Stimulated activated CD4-positive, alpha-beta T cell treated with anti-CD3 and anti-CD28 coated beads, Interleukin-1b, Interleukin-23, amount 100 ng/mL, for 1 hour (primary cell): ENCODE measurements at places on chromosomes 16 and 17.
A peak's percentile ranks its signal among the peaks of the same experiment; 100 is the strongest.

DNA sequence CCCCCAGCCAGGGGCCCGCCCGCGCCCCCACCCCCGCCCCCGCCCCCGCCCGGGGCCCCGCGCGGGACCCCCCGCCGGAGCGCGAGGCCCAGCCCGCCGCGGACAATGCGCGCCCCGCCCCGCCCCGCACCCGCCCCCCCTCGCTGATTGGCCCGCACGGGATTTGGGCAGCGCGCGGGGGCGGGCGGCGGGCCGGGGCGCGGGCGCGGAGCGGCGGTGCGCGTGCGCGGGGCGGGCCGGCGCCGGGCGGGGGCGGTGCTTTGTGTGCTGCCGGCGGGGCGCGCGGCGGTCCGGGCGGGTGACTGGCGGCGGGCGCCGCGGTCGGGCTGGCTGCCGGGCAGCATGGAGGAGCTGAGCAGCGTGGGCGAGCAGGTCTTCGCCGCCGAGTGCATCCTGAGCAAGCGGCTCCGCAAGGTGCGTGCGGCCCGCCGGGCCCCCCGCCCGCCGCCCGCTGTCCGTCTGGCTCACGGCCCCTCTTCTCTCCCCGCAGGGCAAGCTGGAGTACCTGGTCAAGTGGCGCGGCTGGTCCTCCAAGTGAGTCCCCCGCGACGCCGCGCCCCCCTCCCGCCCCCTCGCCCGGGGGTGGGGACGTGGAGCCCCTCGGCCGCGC lies at the start of gene CBX2:
CBX2 (plus strand) TSS at position 255 of the 610 bp plus-strand sequence; CDS start at position 343, 88 bp downstream.
- DNase-seq = peak; percentile 75

GRCh38 chr16:4486126-4486893 lies 10.1 kb downstream of the HMOX2 start:
- DNase-seq = no peak

DNA sequence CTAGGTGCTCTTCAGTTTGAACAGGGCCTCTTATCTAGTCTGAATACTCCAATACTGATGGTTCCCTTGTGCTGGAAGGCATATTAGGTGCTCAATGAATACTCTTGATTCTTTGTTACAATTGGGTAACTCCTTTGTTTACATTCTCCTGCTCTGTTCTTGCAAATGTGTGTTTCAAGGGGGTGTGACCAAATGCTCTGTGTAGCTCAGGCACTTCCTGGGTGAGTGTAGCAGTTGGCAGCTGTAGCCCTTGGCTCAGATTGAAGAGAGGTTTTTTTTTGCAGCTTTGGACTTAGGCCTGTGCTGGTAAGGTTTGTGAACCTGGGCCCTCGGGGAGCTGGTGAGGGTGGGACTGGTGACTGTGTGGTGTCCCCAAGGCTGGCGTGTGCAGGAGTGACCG lies 20.2 kb downstream of the TBCD start:
- DNase-seq = no peak

- DNase-seq = no peak
Measured at GRCh38 chr17:74963656-74964055, 8.9 kb downstream of the HID1 start.

DNA sequence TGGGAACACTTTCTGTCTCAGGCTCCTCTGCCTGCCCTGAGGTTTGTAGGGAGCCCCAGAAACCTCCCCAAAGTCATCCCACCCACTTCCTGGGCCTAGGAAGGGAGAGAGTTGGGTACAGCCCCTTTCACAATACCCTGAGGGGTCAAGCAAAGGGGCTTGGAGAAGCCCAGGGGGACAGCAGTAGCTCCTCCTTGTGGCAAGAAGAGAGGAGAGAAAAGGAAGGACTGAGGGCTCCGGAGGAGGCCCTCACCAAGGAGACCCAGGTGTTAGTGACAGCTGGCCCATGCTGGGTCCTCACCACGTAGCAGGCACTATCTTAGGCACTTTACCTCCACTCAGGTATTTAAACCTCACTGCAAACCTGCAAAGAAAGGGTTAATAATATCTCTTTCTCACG lies 112.8 kb downstream of the IRX5 start:
- no peak for DNase-seq

DNA sequence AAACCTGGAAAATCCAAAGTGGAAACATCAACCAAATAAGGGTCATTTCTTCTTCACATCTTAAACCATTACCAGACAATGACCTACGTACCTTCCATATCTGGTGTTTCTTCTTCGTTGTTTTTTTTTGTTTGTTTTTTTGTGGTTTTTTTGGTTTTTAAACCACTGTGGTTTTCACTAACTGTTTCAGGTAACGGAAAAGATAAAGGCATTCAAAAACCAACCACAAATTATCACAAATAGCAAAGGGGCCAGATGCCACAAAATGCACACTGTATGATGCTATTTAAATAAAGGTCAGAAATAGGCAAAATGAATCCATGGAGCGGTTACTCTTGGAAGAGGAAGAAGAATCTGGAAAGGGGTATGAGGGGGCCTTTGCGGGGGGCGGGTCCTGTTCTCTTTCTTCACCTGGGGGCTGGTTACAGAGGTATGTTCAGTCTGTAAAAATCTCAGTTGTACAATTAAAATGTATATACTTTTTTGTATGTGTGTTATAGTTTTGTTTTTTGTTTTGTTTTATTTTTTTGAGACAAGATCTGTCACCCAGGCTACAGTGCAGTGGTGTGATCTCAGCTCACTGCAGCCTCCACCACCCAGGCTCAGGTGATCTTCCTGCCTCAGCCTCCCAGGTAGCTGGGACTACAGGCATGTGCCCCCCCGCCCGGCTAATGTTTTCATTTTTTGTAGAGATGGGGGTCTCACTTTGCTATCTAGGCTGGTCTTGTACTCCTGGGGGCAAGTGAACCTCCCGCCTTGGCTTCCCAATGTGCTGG lies 29.6 kb downstream of the LITAF start:
- no peak for DNase-seq

- no peak for DNase-seq
Measured at GRCh38 chr16:74046524-74046923, 250.1 kb upstream of the PSMD7 start.

- no peak for DNase-seq
Measured at GRCh38 chr16:10940501-10941079, 1.7 kb downstream of the DEXI start.

DNA sequence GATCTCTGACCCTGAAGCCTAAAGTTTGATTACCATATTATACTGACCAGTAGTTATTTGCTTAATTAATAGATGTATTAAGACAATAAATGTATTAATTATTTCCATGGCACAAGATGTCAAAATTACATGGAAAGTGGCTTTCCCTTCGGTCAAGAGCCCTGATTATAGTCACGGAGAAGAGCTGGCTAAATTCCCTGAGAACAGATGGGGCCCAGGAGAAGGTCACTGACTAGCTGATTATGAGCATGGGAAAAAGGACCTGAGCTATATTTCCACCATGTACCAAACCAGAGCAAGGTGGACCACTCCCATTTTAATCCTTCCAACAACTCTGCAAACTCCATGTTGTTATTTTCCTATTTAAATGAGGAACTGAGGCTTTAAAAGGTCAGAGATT lies 12.9 kb upstream of the MYO18A start:
- DNase-seq = no peak

- no peak for DNase-seq
Measured at GRCh38 chr16:9027070-9027799, 63.5 kb upstream of the USP7 start.

DNA sequence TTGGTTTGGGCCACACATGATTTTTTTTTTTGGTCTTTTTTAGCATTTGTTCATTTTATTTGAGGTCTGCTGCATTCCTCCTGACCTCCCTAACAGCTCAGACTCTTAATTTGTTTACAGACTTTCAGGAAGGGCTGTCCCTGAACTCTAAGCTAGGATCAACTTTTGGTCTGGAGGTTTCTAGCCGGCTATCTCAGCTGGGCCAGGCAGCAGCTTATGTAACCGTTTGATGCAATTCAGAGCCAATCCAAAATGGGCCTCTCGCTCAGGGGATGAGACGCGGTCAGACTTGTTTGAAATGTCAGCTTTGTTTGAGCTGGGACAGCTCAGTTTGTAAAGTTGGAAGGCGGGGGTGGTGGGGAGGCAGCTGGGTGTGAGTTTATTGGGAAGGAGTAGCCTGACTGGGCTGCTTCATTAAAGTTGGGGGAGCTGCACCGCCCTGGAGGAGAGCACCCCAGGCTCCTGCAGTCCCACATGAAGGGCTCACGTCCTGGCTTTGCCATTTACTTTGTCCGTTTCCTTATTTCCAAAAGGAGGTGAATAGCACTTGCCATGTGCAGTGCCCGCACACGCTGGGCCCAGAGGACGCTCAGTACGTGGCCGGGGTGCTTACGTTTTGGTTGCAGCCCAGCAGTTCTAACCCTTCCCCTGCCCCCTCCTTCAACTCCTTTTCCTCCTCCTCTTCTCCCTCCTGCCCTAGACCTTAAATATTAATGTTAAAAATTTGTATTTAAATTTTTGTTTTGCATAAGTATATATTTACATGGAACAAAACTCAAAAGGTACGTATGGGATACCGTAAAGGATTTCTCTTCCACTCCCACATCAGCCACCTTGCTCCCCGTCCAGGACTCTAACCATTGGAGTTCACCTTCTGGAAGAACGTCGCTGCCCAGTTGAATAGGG lies 121.2 kb downstream of the SNX29 start:
- DNase-seq = no peak

- DNase-seq = no peak
Measured at GRCh38 chr16:56715126-56715525, 14.8 kb upstream of the NUP93 start.

DNA sequence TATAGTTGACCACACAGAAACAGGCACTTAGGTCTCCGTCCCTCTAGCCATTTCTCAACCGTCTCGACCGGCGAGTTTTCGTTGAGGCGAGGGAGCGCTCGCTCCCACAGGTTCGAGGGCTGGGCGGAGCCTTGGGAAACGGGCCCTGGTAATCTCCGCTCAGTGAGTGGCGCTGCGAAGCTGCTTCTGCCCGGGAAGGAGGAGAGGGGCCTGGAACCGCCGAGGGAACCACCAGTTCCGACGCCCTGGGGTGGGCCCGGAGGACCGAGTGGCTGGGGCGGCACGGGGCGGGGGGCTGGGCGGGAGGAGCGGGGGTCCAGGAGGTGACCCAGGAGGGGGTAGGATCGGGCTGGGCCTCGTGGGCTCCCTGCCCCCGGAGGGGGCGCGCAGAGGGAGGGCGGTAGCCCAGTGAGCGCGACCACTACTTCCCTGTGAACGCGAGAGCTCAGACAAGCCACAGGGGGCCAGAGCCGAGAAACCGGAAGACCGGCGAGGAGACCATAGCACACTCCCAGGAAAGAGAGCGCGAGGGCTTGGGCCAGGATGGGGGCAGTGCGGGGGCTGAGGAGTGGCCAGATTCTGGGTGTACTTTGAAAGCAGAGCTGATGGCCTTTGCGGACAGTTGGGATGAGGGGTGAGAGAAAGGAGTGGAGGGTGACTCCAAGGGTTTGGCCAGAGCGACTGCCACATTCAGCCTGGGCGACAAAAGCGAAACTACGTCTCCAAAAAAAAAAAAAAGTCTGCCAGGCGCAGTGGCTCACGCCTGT lies 29.9 kb upstream of the ARL4D start:
- no peak for DNase-seq
